ENCODE measurements at places on chromosomes 4 and X. TPM values are rescaled to one million over a fixed set of nuclear protein-coding genes. Genes with fewer than 3 reads are reported as not detected.

The TENT5D gene
- not detected for total RNA-seq

The ANTXR2 gene
- total RNA-seq: 35.5 TPM

The ATP1B4 gene
- not detected for total RNA-seq

The STARD8 gene
- total RNA-seq: not detected

The IL15 gene
- 0.53 TPM for total RNA-seq
